ENCODE measurements at places on chromosomes 2 and 18.

GRCh38 chr2:105142239-105142638, 99.3 kb upstream of the GPR45 start:
- no peak for DNase-seq

- DNase-seq: no peak
Measured at GRCh38 chr2:53509831-53510388, 257.7 kb upstream of the CHAC2 start.

- DNase-seq: peak; percentile 25
Measured at GRCh38 chr2:166106431-166107015, 21.3 kb downstream of the SCN1A start.

GRCh38 chr2:19507137-19507536, 148.7 kb upstream of the OSR1 start:
- DNase-seq: no peak

GRCh38 chr2:236761358-236761757, 191.7 kb downstream of the ACKR3 start:
- no peak for DNase-seq

- no peak for DNase-seq
Measured at GRCh38 chr2:32862269-32863055, 84.3 kb upstream of the LTBP1 start.

DNA sequence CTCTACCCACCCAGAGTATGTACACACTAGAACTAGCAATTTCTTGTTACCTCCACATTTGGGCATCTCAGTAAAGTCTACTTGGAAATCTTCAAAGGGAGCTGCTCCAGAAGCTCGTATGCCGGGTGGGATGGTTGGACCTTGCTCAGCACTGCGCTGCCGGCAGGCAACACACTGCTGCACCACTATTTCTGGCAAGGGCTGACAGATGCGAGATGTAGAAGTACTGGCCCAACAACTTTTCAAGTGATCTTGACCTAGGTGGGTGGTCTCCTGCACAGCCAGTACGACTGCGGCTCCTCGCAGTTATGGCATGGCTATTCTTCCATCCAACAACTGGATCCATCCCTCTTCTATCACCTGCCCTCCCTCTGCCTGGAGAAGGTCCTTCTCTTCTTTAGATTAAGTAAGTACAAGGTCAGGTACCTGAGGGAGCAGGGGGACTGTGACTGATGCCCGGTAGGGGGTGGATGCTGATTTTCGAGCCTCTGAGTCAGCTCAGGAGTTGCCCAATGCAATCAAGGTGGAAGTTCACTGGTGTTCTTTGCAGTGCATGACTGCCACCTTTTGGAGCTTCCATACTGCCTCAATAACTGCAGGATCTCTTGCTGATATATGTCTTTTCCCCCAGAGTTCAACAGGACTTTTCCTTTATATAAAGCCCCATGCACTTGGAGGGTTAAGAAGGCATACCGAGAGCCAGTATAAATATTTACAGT, 100.4 kb upstream of the SLC1A4 start:
- DNase-seq: no peak

Data from WERI-Rb-1 (cell line).